ENCODE measurements at places on chromosomes 7 and 10.

- DNase-seq = no peak
Observed at GRCh38 chr7:47991270-47991669, 11.9 kb upstream of the HUS1 start.

- DNase-seq = no peak
Observed at GRCh38 chr10:98429320-98430072, 14.5 kb upstream of the PYROXD2 start.

GRCh38 chr7:6256109-6256483 lies 16.3 kb downstream of the CYTH3 start:
- DNase-seq = no peak

- DNase-seq = no peak
Observed at GRCh38 chr7:8133188-8133848, 128.6 kb downstream of the ICA1 start.

All from NCI-H524 treated with DMSO at 0.1 percent for 48 hours (cell line).